ENCODE measurements at places on chromosomes 12 and 14. TPM values are rescaled to one million over a fixed set of nuclear protein-coding genes. Genes with fewer than 3 reads are reported as not detected.

PPM1A gene
- total RNA-seq: 19.0 TPM

SCNN1A gene
- under 0.01 TPM for total RNA-seq

GTF2A1 gene
- 17.6 TPM for total RNA-seq

SLCO1B1 gene
- total RNA-seq: not detected

Data from subcutaneous preadipocyte (primary cell).